ENCODE measurements at places on chromosomes 2 and 18. TPM values are rescaled to one million over a fixed set of nuclear protein-coding genes. Genes with fewer than 3 reads are reported as not detected.

- DNase-seq = no peak
Measured at GRCh38 chr2:169868951-169869350, 41.7 kb downstream of the UBR3 start.

- DNase-seq = no peak
Measured at GRCh38 chr2:137383391-137383790, 580.9 kb upstream of the HNMT start.

DNA sequence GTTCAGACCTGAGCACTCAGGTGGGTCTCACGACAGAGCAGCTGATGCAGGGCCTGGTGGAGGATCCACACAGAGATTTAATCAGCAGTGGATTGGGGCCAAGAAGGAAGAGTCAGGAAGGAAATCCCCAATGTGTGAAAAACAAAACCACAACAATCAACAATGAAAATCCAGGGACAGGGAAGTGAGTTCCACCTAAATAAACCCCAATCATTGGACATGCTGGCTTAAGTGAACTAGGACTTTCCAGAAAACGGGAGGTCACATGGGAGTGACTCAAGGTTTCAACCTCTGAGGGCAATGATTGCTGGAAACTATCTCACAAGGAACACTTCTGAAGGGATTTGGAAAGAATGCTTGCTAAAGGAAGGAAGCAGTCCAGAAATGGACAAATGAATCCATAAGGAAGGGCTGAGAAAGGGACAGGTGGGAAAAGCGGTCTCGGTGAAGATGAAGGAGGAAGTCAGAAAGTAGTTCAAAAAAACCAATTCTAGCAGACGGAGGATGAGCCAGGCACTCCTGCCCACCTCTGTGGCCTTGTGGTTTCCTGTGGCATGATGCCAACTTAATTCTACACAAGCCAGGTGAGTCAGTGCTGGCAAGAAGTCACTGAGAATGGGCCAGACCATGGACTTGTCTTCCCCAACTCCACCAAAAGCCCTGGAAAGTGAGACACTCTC is 15.4 kb upstream of the XDH start:
- DNase-seq = no peak

DNA sequence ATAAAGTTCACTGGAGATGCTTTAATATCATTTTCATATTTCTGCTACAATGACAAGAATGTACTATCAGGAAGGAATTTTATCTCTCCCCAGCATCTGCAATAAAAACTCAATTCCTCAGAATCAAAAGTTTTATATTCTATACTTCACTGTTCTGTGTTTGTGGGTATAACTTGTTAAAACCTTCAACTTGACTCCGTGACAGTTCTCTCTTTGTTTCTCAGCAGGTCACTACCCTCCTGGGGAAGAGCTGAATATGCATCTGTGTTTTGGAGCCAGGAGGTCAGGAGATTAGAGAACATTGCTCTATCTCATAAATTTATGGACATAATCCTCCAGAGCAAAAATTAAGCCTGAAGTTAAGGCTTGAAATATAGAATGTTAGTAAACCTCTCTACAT is 411.4 kb downstream of the TRIB2 start:
- DNase-seq = peak; percentile 57

DNA sequence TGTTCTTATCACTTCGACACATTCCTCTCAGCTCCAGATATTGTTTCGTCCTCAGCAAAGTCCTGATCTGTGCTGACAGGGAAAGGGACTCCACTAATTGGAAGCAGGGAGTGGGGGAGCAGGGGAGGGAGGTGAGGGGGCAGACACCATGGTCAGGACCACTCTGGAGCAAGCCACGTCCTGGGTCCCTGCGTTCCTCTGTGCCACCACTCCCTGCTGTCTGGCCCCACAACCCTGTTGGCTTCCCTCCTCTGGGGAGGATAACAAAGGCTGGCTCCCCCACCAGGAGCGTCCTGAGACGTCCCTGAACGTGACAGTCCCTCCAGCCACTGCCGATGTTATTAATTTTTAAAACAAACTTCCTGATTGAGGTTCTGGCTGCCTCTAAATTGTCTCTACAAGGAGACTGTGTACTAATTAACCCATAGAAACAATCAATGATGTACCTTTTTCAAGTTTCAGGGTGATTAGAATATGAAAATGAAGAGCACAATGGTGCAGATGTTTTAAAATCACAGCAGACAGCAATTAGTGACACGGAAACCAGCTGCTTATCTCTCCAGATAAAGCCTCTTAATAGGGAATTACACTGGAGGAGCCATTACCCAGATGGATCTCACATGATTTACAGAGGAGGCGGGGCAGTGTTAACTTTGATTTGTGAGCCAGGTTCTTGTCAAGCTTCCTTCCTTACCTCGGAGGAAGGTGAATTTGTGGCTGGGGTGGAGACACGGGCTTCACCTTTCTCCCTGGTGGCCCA is 257.5 kb downstream of the SETBP1 start:
- no peak for DNase-seq

DNA sequence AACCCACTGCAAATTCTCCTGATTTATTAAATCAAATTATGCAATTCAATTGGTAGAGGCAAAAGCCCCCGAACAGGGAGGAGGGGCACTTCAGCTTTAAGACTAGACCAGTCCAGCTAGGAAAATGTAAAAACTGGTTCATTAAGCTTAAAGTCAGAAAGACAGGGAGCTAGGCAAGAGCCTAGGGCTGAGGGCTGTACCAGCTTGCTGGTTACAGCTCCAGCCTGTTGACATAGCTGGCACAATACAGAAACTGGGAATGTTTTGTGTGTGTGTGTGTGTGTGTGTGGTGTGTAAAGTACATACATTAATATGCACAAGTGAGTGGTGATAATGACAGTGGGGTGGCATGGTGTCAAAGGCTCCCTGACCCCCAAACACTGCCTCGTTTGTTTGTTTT is 307.0 kb upstream of the CELF4 start:
- DNase-seq = no peak

DNA sequence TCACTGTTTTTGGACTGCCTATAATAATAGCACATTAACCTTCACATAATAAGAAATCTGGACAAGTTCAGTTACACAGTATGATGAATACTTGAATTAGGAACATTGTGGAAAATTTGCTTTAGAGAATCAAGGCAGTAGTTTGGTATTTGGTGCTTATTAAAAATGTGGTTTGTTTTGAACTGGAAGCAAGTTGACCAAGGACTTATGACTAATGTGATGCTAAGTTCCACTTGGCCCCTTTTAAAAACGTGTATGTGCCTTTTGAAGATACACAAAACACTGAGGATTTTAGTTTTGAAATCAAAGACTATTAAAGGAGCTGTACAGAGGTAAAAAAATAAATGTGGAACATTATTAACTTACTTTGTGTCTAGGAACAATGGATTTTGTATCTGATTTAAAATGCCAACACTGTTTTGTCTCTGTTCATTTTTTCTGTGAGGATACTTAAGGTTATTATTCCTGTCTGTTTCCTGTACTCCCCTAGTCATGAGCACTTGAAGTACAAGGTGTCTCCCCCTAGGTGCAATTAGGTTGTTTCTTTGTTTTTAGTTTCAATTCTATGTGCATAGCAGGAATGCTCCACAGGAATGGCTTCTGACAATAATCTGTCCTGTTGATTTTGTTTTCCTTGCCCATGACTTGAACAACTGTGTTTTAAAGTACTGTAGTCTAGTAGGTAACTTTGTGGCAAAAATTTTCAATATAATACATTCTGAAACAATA is 49.6 kb upstream of the PTH2R start:
- no peak for DNase-seq

DNA sequence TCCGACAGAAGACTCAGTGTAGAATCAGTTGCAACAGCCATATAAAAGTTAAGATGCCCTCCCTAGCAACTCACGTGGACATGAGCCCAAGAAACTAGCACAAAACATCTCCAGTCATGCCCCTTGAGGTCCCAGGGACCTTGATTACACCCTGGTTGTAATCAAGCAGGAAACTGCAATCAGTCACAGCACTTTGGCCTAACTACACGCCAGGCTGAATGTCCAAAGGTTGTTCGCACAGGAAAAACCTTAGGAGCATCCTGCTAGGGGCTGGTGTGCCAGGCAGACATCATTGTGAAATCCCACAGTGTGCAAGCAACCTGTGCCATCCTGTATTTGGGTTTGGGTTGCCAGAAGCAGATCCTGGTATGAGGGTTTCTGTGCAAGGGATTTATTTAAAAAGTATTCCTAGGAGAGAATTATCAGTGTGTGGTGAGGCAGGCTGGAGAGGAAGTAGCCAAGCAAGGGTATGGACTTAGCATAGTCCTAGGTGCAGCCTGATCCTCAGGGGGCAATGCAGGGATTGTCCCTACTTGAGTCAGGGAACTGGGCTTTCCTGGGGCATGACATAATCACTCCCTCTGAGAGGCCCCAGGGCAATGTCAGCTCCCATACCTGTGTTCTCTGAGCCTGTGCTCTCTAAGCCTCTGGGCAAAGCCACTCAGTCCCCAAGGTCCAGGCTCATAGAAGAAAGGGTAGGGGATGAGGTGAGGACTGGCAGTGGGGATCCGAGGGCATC is 17.8 kb upstream of the SULT1C2 start:
- DNase-seq = no peak

GRCh38 chr2:64914735-64915509 is 74.3 kb upstream of the SLC1A4 start:
- DNase-seq = no peak

DNA sequence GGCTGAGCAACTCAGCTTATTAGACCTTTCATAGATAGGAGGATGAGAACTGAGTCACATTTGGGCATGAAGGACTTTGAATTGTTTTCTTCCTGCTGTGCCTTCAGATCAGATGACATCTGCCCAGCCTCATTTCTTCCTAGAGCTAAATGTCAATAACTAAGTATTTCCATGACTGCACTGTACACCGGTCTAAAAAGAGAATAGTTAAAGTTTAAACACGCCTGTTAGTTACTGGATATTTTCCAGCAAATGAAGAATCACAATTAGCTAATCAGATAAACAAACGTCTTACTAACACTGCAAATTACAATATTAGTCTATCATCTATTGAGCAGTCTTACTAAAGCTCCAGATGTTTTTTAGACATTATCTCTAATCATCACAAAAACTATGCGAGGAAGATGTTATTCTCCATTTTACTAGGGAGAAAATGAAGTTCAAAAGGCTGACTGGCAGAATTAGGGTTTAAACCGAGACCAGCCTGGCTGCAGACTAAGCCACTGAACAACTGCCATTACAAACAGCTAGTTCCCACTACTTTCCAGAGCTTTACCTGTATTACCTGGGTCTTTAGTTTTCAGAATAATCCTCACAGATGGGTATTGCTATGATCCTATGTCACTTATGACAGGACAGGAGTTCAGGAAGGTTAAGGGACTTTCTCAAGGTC is 69.4 kb upstream of the ZNF397 start:
- peak; percentile 25 for DNase-seq

- no peak for DNase-seq
Measured at GRCh38 chr18:39913672-39914366, 2041.2 kb upstream of the PIK3C3 start.

- DNase-seq = no peak
Measured at GRCh38 chr2:98736464-98736889, 5.5 kb upstream of the MGAT4A start.

The NTSR2 gene
- not detected for total RNA-seq

The GALM gene
- 27.6 TPM for total RNA-seq

All from SK-MEL-5 (cell line).